ENCODE measurements at places on chromosomes 3 and 15.

- no peak for DNase-seq
Measured at GRCh38 chr3:38139191-38139590, 730 bp downstream of the MYD88 start.

DNA sequence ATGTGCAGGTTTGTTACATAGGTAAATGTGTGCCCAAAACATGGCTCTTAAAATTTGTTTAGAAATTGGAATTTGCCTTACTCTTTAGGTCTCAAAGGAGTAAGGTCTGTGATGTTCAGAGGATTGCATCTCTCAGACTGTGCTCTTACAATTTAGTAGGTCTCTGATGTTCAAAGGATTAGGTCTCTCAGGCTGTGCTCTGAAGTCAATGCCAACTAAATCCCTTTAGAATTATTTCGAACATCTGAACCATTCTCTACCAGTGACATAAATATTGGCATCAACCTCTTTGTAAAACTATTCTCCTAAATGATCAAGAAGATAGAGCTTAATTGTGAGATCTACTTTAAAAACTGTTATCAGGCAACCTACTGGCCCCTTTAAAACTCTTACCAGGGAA lies at the start of gene OR5K1:
Gene OR5K1 (plus strand): TSS at position 301 of the 400 bp plus-strand sequence. CDS start 6,376 bp downstream, outside the sequence.
- DNase-seq = no peak

DNA sequence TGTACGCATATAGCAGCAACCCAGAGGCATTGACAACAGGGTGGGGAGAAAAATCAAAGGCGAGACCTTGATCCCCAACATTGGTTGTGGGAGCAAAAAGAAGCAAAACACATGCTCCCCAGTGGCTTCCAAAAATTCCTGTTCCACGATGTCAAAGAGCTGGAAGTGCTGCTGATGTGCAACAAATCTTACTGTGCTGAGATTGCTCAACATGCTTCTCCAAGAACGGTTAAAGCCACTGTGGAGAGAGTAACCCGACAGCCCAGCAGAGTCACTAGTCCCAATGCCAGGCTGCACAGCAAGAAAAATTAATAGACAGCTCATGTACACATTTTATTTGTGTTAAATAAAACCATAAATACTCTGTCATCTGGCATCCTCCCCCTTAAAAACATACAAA lies 179.9 kb upstream of the PFN2 start:
- no peak for DNase-seq

GRCh38 chr15:99566157-99566897 lies 543 bp downstream of the MEF2A start:
- DNase-seq = peak; percentile 32

- no peak for DNase-seq
Measured at GRCh38 chr3:155069729-155070128, 10.4 kb upstream of the MME start.

- no peak for DNase-seq
Measured at GRCh38 chr3:188352196-188352927, 198.4 kb downstream of the LPP start.

GRCh38 chr15:85314633-85315032 lies 65.8 kb upstream of the AKAP13 start:
- no peak for DNase-seq

DNA sequence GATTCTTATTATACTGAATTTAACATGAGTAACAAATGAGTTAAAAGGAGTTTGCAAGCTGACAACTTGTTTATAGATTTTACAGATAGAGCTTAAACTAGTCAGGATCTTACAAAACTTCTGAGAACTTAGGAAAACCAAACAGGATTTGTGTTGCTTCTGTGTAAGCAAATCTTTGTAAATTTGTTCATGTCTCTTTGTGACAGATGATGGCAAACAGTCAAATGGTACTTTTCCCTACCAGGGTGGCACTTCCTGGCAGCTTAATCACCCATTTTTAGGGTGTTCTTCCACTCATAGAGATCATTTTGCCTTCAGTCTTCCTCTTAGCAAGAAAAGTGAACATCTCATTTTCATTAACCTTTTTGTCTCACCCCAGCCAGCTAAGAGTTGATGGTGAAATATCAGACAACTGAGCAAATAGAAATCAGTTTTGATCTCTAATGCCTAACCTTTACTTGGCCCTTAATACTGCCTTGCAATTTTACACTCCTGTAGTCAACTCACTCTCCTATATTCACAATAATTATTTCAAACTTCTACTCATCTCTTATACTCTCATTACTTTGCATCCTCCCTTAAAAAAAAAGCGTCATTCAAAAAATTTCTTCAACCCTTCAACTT lies 23.7 kb upstream of the NECTIN3 start:
- DNase-seq = no peak

GRCh38 chr3:108088697-108089096 lies 2.1 kb downstream of the CD47 start:
- DNase-seq = peak; percentile 36

DNA sequence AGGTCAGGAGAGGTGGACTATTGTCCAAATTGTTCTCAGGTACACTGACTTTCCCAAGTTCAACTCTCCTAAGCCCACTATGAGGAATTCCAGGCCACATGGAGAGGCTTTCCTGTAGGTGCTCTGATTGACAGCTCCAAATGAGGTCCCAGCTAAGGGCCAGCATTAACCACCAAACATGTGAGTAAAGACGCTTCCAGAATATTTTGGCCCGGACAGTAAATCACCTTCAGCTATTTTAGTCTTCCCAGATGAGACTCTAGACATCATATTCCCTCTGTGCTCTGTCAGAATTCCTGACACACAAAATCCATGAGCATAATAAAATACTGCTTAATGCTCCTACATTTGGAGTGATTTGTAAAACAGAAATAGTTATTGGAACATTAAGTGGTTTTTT lies 135.5 kb downstream of the TGFBR2 start:
- no peak for DNase-seq

GRCh38 chr3:16841904-16842271 lies 42.9 kb upstream of the PLCL2 start:
- no peak for DNase-seq

DNA sequence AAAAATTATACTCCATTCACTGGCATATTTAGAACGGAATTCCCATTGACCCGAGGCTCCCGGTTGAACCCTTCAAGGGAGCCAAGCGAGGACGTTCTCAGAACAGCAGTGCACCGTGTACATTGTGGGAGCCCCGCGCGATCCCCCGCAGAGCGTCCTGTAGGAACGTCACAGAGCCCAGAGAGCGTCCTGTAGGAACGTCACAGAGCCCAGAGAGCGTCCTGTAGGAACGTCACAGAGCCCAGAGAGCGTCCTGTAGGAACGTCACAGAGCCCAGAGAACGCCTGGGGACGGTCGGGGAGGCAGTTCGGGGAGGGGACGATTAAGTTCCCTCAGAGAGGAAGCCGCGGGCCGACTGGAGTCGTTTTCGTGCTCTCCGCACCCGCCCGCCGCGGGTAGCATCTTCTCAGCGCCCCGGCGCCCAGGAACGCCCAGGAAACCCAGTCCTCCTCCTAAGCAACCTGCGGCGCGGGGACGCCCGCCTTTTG lies 506 bp upstream of the ATP1B3 start:
- DNase-seq = peak; percentile 74

DNA sequence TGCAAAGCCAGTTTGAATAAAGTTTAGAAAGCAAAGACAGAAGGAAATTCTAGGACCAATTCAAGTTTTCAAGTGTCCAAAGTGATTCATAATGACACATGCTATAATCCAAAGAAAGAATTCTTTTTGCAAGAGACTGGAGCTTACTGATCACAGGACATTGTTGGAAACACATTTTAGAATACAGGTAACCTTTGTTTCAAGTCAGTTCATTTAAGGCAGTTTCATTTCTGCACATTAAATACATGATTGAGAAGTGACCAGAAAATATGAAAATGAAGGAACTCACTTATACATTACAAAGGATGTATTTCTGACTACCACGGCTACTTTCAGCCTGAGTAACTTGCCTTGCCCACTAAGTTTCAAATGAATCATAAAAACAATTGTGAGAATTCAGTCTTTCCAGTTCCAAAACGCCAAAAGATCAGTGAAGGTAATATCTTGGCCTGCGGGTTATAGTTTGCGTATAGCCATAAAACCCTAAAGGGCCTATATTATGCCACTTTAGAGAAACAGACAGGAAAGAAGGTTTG lies 48.7 kb downstream of the PRICKLE2 start:
- DNase-seq = no peak

DNA sequence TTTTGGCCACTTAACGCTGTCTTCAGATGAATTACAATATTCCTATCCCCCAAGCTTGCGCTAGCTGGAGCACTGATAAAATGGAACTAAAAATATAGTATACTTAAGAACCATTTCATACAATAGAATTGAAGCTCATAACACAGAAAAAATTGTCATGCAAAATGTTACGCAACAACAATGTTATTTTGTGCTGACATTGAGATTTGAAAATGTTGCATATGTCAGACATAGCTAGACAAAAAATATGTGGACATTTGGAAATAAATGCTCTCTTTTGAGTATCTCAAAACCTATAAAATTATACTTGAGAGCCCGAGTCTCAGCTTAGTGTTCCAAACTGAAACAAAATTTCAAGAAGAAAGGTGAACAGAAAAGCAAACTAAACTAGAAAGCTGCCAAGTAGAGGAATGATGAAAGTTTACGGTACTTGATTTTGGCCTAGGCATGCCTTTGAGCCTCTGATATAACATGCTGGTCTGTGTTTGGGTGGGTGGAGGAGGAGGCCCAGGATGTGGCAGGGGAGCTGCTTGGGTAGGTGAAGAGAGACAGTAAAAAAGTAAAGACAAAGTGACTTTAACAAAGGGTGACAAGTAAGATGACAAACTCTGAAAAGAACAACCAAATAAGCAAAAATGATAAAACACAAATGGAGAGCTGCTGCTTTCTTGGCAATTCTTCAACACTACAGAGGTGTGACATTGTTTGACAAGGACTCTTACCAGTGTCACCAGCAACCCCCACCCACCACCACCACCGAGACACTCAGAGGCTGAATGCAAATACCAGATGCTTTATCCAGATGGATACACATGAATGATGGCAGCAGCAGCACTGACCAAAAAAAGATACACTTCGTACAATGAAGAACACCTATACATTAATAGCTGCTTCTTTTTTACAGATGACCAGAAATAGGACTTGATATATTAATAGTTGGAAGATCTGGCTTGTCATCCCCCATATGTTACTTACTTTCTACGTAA lies 129.3 kb upstream of the FEZF2 start:
- DNase-seq = no peak

- no peak for DNase-seq
Measured at GRCh38 chr15:70704731-70705130, 58.6 kb downstream of the UACA start.

GRCh38 chr3:129577925-129578786 lies 28.3 kb downstream of the PLXND1 start:
- DNase-seq = no peak

DNA sequence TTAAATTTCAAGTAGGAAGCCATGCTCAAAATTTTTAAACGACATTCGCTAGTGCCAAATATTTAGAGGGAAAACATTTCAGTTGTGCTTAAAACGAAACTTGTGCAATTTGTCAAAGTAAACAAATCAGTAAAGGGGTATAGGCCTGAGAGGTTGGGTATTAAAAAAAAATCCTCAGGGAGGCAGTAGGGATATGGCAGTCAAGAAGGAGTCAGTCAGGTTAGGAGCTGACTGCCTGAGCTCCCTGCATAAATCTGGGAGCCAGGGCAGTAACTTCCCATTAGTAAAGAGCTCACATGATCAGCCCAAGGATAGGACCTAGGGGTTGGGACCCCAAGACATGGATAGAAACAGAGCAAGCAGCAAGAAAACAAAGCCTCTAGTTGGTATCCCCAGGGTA lies 120.7 kb upstream of the STAC start:
- DNase-seq = no peak

- DNase-seq = no peak
Measured at GRCh38 chr3:12999147-13000140, 73.8 kb downstream of the IQSEC1 start.

DNA sequence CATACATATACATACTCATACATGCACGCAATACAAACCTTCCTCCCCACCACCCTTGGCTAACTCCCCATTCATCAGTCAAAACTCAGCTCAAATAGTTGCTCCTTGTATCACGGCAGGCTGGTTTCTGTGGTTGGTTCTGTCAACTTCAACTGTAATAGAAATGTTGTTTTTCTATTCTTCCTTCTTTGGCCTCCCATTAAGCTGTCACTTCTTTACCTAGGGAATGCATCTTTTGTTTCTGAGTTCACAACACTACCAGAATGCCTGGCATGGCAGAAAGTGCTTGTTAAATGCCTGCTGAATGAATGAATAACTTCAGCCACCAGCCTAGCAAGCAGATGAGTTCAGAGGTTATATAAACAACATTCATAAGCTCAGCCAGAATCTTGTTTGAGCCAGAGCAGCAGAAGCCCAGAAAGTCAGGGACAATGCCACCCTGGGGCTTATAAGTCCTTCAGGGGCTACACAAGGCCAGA lies 63.1 kb downstream of the B3GALNT1 start:
- DNase-seq = no peak

- DNase-seq = no peak
Measured at GRCh38 chr15:27646531-27646930, 452.6 kb downstream of the OCA2 start.

DNA sequence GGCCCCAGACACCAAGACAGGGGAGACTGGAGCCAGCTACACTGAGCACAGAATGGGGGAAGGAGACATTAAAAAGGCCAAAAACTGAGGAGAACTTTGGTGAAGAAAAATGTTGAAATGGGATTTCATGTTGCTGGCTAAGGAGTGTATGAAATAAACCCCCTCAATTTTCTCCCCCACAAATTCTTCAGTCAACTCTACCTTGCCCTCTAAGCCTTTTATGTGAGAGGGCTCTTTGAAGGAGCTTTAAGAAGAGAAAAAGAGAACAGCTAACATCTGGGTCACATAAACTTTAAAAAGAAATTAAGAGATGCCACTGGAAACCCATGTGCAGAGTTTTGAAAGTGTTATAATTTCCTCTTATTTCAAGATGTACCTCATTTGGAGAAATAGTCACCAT lies 88.6 kb downstream of the ATP8B4 start:
- no peak for DNase-seq

DNA sequence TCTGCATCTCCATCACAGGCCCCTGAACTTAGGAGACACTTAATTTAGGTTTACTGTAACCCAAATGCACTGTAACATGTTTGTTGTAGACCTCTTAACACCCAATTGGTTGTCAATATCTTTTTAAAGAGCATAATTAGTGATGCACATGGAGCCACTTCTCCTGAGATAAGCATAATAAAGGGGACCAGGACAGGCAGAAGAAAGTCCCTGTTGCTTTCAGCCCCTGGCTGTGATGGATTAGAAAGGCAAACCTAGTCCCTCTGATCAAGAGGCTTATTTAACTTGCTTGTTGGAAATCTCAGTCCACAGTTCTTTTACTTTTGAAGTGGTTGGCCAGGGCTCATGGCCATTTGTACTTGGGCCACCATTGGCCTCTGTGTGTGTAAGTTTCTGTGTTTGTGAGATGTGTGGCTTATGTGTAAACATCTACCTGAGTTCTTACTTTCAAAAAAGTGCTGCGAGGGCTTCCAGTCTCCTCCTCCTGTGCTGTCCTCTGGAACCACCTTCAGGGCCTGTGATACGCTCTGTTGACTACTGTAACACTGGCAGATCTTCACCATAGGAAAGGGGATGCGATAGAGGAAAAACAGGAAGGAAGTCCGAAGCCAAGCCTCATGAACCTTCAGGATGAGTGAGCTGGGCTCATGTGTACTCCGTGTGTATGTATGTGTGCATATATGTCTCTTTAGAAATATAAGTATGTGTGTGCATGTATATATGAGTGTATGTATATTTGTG lies 136.2 kb downstream of the EPHB1 start:
- no peak for DNase-seq

All from stimulated activated CD4-positive, alpha-beta T cell treated with anti-CD3 and anti-CD28 coated beads, Interleukin-2, amount 100 ng/mL, for 24 hours (primary cell).